ENCODE measurements at places on chromosomes 12 and 14.

DNA sequence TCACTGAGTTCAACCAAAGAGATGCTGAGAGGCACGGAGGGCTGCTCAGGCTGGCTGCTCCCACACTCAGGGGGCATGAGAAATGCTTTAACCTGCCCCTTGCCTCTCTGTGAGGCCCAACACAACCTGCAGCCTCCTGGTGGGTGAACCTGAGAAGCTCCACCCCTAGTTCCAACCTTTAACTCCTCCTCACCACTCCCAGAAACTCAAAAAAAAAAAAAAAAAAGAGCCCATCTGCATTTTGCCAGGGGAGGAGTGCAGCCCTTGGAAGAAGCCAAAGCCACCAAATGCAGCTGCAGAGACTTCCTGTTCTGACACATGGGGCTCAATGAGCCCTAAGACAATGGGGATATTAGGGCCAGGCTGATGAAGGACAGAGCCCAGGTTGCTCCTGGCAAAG, 8.9 kb downstream of the KRT4 start:
- H3K4me1 ChIP-seq, result no peaks in the 10 kb centered on the region
- H3K27ac ChIP-seq, result no peak overlapping the region
- H3K36me3 ChIP-seq, result no peaks in the 10 kb centered on the region
- H3K27me3 ChIP-seq, result no peaks in the 10 kb centered on the region

DNA sequence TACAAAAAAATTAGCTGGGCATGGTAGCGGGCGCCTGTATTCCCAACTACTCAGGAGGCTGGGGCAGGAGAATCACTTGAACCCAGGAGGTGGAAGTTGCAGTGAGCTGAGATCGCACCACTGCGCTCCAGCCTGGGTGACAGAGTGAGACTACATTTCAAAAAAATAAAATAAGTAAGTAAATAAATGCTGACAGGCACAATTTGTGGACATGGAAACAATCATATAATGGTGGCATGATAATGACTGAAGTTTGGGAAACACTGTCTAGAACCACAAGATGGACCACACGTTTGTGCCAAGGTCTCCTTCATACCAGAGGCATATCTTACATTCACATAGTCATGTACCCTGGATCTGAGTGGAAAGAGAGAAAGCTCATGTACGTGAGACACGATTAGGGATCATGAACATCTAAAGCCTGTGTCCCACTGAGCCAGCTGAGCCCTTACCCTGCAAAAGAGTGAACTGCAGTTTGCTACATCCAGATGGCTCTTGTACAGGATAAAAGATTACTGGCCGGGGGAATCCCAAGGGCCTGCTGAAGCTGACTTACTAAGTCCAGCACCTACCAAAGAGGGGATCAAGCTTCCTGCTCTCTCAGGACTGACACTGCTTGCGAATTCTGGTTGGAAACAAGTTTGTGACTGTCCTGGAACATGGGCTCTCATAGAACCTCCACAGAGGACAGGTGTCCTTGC, 62.9 kb downstream of the TRAFD1 start:
- no peak for DNase-seq
- H3K4me1 ChIP-seq, result peaks cover under 1% of the 10 kb centered on the region
- H3K36me3 ChIP-seq, result peaks cover 60% of the 10 kb centered on the region
- no peaks in the 10 kb centered on the region for H3K27me3 ChIP-seq

GRCh38 chr14:89366864-89367778, 49.9 kb downstream of the FOXN3 start:
- peak overlapping the region; percentile 79 for H3K27ac ChIP-seq
- peak overlapping the region; percentile 24 for H3K4me3 ChIP-seq
- H3K36me3 ChIP-seq, result no peaks in the 10 kb centered on the region
- peaks cover 85% of the 10 kb centered on the region for H3K4me1 ChIP-seq
- DNase-seq, result no peak

DNA sequence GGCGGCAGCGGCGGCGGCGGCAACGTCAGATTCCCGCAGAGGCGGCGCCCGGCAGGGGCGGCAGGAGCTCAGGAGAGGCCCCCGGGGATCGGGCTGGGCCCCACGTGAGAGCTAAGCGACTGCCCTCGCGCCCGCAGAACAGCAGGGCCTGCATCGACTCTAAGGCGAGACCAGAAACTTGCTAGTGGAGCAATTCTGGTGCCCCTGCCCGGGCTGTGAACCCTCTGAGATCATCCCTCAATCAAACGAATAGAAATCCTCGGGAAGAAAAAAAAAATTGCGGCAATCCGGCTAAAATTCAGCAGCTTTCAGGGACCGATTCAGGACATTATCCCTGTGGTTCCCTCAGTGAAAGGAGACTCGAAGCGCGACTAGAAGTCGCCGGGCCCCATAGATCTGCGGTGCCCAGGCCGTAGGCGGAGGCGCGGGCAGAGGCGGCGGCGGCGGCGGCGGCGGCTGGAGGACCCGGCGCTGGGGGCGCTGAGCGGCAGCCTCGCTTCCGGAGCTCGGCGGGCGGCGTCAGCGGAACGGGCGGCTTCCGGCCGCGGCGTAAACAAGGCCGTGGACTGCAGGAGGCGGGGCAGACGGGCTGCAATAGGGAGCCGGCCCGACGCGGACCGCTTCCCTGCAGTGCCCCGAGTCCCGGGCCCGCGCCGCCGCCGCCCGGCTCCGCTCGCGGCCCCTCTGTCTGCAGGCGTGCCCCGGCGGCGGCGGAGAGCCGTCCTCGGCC, at the start of gene KLHDC2:
TSS of gene KLHDC2 (plus strand) at position 583 of the 730 bp plus-strand sequence. CDS start 316 bp downstream, outside the sequence.
- H3K4me3 ChIP-seq, result peak within 1 kb of the TSS; percentile 100
- peaks cover 14% of the 10 kb centered on the region for H3K36me3 ChIP-seq
- H3K27ac ChIP-seq, result peak within 1 kb of the TSS; percentile 100
- DNase-seq, result peak; percentile 85

DNA sequence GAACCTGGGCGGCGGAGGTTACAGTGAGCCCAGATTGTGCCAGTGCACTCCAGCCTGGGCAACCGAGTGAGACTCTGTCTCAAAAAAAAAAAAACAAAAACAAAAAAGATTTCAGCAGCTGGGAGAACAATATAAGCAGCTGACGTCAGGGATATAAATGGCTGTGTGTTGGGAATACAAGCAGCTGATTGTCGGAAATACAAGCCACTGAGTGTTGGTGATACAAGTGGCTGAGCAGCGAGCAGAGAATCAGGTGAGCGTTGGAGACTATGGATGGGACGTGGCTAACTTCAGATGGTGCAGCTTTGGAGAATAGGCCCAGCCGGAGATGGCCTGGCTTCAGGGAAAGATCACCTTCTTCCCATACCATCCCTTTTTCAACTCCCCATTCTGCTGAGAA, 32.0 kb downstream of the PSEN1 start:
- H3K27ac ChIP-seq, result no peak overlapping the region
- no peaks in the 10 kb centered on the region for H3K27me3 ChIP-seq
- H3K4me3 ChIP-seq, result no peak overlapping the region
- H3K4me1 ChIP-seq, result no peaks in the 10 kb centered on the region
- DNase-seq, result no peak
